ENCODE measurements at places on chromosomes 11 and 22. TPM values are rescaled to one million over a fixed set of nuclear protein-coding genes. Genes with fewer than 3 reads are reported as not detected.

DNA sequence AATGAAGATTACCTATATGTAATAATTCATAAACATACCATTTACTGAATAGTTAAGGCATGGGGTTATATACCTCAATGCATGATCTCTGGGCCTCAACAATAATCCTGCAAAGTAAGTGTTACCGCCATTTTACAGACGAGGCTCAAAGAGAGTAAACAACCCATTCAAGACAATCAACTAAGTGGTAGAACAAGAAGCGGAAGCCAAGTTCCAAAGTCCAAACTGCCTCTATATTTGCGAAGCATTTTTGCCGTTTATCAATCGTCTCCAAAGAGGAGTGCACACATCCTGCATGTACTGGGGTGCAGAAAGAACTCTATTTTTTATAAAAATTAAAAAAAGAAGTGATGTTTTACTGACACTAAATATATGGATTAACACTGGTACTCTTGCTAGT, 27.5 kb upstream of the P4HA3 start:
- DNase-seq: no peak

DNA sequence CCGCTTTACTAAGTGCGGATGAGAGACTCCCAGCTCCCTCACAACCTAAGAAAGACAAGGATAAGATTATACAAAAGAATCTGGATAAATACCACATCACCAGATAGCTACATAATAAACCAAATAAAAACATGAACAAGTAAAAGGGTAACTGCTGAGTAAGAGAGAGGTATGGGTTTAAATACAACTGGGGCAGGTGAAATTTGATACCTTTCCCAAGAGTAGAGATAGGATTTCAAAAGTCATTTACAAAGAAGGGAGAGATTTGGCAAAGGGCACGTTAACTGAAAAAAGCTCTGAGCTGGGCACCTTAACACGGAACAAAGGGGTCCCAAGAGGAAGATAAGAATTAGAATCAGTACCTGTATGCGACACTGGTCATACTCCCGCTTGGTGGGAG, 1.7 kb downstream of the UBXN1 start:
- DNase-seq: no peak

DNA sequence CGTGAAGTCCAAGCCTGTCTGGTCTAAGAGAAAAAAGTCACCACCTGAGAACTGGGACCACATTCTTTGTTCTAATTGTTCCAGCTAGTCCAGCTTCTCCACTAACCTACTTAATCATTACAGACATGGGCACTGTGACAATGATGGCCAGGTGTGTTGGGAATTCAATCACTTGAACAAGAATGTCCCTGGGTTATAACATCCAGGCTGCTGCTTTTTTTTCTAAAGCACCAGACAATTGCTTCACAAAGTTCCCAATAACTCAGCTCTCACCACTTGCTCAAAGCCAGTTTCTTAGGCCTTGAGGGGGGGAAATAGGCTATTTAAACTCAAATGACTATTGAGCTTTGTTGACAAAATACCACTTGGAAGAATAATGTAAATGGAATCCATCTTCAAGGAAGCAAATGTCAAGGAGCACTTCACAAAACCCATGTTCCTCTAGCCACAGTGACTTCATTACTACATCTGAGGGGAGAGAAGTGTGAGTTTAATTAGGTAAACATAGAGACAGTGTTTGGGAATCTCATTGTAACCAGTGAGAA, 80.3 kb downstream of the ME3 start:
- no peak for DNase-seq

DNA sequence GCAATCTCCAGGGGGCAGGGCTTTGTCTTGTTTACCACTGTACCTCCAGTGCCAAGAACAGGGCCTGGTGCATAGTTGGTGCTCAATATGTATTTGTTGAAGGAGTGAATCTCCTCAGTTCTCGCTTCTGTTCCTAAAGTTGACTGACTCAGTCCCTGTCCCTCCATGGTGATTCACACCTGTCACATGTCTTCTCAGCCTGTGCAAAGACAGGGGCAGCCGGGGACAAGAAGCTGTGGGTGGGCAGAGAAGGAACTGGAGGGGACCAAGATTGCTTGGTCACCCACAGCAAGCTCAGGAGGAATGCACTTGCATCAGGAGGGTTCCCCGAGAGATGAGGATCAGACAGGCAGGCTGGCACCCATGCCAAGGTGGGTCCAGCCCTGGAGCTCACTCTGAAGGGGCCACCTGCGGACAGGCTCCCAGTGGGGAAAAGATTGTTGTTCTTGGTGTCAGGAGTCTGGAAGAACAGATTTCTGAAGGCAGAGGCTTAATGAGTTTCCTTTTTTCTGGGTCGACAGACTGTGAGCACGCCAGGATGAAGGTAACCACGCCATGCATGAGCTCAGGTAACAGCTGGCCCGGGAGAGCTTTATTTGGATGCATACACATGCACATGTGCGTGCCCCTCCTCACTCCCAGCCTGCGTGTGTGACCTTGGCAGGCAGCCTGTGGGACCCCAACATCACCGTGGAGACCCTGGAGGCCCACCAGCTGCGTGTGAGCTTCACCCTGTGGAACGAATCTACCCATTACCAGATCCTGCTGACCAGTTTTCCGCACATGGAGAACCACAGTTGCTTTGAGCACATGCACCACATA, 16.9 kb downstream of the IL17RA start:
- no peak for DNase-seq

- no peak for DNase-seq
Observed at GRCh38 chr11:57585301-57585700, 12.2 kb upstream of the SERPING1 start.

DNA sequence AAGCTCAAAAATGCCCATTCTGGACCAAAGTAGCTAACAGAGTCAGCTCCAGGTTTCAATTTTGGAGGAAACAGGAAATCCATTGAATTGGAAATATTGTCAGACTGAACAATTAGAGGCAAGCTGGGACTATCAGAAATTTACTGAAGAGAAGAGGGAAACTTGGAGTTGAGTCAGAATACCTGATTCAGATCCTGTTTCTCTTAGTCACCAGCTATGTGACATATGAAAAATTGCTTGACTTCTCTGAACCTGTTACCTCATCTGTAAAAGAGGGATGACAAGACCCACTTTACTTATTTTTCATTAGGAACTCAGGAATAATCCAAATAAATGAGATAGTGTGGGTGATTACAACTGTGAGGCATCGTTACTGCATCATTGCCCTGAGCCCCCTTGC, 148.9 kb upstream of the CADM1 start:
- DNase-seq: no peak

GRCh38 chr11:129590030-129590752, 214.5 kb downstream of the BARX2 start:
- no peak for DNase-seq

DNA sequence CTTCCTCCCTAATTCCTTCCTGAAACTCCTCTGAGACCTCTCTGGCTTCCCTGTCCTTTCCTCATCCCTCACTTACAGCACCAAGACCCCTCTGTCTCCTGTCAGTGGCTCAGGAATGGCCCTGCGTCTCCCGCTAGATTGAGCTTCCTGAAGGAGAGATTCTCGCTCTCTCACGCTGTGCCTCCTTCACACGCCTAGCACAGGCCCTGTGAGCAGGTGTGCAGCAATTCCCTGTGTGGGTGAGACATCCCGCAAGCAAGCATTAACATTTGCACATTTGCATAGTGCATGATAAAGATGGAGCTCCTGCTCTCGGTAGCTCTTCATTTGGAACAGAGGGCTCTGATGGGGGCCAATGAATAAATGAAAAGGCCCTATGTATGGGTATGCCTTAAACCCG, 159.8 kb downstream of the ADAMTS15 start:
- DNase-seq: no peak

DNA sequence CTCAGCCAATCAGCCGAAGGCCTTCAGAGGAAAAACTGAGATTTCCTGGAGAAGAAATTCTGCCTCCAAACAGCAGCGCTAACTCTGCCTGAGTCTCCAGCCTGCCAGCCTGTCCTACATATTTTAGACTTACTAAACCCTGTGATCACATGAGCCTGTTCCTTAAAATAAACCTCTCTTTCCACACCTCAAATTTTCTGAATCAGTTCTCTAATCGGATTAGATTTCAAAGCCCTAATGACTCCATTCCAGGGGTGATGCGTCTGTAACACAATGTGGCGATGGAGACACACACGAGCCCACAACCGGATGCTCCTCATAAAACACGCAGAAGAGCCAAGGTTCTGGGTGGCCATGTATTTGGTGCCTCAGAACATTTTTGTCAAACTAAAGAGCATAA, 1371.2 kb downstream of the BRD1 start:
- DNase-seq: no peak

GRCh38 chr11:111612224-111612623, 10.0 kb downstream of the SIK2 start:
- no peak for DNase-seq

GRCh38 chr11:61769169-61769920, 16.9 kb downstream of the MYRF start:
- no peak for DNase-seq

GRCh38 chr11:129973068-129973467, 29.6 kb downstream of the PRDM10 start:
- DNase-seq: no peak

GRCh38 chr22:21807544-21808529, 59.6 kb downstream of the MAPK1 start:
- DNase-seq: peak; percentile 47

- DNase-seq: peak; percentile 84
Observed at GRCh38 chr11:27239305-27239942, 123.6 kb downstream of the CCDC34 start.

SLC25A1 gene
- 20.9 TPM for polyA plus RNA-seq

OR56A1 gene
- not detected for polyA plus RNA-seq

TOB2 gene
- 32.9 TPM for polyA plus RNA-seq

OR51I1 gene
- not detected for polyA plus RNA-seq

MUC15 gene
- polyA plus RNA-seq: not detected

GGT5 gene
- 17.8 TPM for polyA plus RNA-seq

GGTLC2 gene
- polyA plus RNA-seq: not detected

DEUP1 gene
- polyA plus RNA-seq: not detected

GLYATL1 gene
- 1.8 TPM for polyA plus RNA-seq
